ENCODE measurements at places on chromosomes 7 and 10.

DNA sequence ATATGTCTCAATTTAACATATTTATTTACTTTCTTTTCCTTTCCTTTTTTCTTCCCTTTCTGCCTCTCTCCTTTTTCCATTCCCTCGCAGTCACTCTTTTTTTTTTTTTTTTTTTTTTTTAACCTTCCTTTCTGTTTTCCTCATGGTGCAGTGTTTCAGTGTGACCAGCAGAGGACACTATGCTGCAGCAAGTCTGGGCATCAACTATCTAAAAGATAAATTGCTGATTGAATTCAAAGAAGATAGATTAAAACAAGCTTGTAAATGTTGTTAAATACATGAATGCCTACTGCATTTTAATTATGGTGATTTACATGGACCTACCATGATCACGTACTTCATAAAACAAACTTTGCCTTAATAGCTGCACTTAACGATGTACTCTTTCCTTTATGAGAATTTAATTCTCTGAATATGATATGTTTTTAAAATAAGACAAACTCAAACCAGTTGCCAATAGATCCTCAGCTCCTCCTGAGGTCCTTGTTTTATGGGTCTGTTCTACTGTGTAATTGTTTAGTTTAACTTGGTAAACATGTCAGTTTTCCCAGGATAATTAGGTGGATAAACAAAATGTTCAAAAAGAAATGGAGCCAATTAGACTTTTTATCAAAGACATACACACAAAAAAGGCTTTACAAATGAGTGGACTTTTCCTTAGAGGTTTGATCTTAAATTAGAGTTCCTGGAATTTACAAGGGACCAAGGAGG is 101.0 kb upstream of the AGR3 start:
- DNase-seq: peak; percentile 3

DNA sequence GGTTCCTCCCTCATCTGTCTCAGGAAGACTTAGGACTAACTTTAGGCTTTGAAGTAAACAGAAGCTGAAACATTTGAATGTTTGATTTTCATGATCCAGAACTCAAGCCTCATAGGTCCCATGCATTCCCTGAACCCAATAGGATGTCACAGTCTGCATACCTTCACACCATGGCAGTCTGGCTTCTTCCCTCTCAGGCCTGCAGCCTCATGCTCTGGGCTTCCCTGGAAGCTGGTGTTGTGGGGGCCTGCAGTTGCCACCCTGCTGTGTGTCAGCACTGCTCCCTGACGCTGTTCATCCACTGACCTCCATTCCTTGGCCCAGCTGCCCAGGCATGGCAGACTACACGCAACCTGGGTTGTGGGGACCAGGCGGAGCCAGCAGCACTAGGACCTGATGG is 267.5 kb upstream of the KAT6B start:
- no peak for DNase-seq

DNA sequence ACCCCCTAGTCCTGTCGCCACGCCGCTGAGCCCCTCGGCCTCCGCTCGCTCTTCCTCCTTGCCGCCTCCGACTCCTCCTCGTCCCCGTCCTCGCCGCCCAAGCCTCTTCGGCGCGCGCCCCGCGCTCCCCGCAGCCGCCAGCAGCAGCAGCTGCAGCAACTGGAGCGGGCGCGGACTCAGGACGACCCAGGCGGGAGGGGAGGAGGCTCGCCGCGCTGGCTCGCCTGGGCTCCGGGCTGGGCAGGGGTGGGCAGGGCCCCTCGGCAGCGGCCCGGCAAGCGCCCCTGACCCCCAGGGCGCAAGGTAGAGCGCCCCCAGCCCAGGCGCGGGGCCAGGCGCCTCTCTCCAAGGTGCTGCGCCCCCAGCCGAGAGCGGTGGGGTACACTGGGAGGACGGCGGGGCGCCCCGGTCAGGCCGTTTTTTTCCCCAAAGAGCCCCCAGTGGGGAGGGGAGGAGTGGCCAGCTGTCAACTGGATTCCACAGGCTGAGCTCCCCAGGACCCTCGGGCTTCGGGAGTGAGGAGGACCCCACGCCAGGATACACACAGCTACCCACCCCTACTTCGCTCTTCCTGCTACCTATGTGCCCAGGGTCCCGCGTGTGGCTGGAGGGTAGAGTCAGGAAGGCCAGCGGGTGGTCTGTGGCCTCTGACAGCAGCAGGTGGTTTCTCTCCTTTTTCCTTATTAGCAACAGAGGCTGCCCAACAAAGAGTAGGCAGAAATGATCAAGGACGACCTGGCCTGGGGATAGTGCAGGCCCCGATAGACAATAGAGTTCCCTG is 903 bp upstream of the KCNMA1 start:
- DNase-seq: no peak

DNA sequence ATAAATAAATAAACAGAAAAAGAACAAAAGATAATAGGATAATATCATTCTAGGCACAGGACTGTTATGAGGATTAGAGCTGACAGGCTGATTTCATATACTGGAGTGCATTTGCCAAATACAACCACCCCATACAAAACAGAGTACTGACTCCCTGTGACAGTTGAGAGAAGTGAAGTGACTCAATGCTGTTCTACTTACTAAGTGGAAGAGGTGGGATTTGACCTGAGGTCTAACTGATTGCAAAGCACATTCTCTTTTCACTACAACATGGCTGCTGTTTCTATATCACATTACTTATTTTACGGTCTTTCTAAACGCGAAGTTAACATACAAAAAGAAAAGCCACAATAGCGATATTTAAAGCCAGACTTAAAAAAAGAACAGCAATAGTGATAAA is 51.4 kb downstream of the ITGB1 start:
- no peak for DNase-seq

- no peak for DNase-seq
Measured at GRCh38 chr10:103241262-103242011, 4.2 kb upstream of the RPEL1 start.

DNA sequence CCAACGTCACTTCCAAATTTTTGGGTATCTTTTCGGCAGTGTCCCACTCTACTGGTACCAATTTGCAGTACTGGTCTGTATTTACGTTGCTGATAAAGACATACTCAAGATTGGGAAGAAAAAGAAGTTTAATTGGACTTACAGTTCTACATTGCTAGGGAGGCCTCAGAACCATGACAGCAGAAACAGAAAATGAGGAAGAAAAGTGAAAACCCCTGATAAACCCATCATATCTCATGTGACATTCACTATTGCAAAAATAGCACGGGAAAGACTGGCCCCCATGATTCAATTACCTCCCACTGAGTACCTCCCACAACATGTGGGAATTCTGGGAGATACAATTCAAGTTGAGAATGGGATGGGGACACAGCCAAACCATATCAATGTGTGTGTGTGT is 364.0 kb upstream of the KCND2 start:
- no peak for DNase-seq

GRCh38 chr7:18534481-18534880 is 38.9 kb downstream of the HDAC9 start:
- no peak for DNase-seq

- DNase-seq: no peak
Measured at GRCh38 chr10:72219235-72219814, 3.2 kb upstream of the ASCC1 start.

DNA sequence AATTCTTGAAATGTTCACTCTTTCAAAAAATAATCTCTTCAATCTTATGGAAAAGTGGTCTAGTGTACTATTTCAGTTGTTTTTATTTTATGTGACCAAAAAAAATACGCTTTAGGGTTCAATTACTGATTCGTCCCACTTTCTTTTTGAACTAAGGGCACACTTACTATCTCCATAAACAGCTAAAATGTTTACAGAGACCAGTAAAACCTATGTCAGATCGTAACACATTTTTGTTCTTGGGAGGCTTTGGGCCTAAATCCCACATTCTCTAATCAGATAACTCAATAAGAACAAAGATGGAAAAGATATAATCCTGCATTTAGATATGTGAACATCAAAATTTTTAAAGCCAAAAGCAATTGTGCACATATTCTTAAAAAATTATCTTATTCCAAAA is 29.8 kb upstream of the EPC1 start:
- no peak for DNase-seq

GRCh38 chr10:10532826-10533225 is 484.8 kb upstream of the CELF2 start:
- no peak for DNase-seq

- no peak for DNase-seq
Measured at GRCh38 chr7:4151926-4152549, 530.1 kb upstream of the FOXK1 start.

GRCh38 chr10:5486853-5487235 is 12.5 kb downstream of the CALML5 start:
- no peak for DNase-seq

- no peak for DNase-seq
Measured at GRCh38 chr7:148662646-148663045, 36.1 kb upstream of the CUL1 start.

- no peak for DNase-seq
Measured at GRCh38 chr7:102125127-102125596, 161.5 kb upstream of the SH2B2 start.

DNA sequence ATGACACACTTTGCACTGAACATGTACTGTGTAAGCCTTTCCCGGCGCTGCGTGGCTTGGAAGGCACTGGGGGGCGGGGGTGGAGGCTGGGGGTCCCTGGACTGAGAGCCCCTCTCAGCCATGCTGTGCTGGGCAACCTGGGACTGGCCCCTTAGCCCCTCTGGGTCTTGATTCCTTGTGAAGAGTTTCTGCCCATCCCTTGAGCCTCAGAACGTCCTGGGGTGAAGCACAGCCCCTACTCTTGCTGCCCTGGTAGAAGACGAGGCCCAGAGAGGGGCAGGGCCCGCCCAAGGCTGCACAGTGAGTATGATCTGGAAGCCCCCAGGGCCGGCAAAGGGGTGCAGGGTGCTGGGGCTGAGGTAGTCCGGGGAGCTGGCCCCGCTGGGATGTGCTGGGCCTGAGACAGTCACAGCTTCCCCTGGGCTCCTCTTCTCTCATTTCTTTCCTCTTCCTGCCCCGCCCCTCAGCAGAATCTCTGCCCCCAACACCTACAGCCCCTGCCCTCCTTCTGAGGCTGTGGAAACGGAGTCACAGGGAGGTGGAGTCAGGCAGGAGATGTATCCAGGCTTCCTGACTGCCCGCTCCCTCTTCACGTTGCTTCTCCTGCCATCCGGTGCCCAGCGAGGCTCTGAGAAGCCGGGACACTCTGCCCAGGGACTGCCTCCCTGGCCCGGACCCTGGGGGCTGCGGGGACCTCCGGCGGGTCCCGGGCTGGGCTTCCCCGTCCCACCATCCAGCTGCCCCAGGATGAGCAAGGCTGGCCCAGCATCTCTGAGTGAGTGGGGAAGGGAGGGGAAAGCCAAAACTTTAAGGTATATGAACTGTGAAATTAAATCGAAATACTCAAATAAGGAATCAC is 60.5 kb downstream of the UNCX start:
- DNase-seq: no peak

- no peak for DNase-seq
Measured at GRCh38 chr7:29798422-29798821, 7.9 kb upstream of the WIPF3 start.

- DNase-seq: no peak
Measured at GRCh38 chr10:23069019-23069815, 26.2 kb upstream of the MSRB2 start.

DNA sequence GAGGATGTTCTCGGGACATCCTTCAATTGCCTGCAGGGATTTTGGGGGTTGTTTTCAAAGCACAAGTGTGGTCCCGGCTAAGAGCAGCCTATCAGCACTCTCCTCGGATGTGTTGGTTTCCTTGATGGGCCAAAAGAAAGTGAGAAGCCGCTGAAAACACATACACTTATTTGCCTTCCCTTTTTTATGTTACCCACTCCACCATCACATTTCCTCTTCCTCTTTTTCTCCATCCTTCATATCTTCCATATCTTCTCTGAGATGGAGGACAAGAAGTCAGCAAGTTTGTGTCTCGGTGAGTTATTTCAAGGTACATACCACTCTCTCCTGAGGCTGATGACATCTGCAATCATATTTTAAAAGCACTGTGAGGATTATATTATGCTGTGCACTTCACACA is 64.0 kb downstream of the ZNF33B start:
- DNase-seq: no peak

DNA sequence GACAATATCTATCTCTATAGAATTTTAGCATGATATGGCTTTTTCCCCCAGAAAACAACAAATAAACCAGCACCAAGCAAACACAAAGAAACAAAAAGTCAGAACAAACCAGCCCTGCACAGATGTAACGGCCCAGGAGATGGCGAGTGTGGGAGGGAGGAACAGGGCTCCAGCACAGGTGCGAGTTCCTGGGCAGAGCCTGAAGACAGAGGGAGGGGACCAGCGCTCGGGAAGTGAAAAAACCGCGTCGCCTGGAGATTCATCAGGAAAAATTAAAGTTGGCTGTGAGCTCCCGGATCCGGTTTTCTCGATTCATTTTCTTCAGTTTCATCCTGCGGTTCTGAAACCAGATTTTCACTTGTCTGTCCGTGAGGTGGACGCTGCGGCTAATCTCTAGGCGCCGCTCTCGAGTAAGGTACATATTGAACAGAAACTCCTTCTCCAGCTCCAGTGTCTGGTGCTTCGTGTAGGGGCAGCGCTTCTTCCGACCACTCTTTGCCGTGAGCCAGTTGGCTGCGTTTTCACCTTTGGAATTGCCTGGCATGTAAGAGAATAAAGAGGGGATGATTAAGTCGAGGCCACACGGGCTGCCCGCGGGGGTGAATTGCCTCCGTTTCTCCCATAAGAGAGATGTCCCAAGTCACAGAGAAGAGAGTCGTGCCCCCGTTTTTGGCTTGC is 2.3 kb downstream of the HOXA10 start:
- DNase-seq: no peak

- no peak for DNase-seq
Measured at GRCh38 chr10:21135023-21135931, 238.2 kb upstream of the NEBL start.

DNA sequence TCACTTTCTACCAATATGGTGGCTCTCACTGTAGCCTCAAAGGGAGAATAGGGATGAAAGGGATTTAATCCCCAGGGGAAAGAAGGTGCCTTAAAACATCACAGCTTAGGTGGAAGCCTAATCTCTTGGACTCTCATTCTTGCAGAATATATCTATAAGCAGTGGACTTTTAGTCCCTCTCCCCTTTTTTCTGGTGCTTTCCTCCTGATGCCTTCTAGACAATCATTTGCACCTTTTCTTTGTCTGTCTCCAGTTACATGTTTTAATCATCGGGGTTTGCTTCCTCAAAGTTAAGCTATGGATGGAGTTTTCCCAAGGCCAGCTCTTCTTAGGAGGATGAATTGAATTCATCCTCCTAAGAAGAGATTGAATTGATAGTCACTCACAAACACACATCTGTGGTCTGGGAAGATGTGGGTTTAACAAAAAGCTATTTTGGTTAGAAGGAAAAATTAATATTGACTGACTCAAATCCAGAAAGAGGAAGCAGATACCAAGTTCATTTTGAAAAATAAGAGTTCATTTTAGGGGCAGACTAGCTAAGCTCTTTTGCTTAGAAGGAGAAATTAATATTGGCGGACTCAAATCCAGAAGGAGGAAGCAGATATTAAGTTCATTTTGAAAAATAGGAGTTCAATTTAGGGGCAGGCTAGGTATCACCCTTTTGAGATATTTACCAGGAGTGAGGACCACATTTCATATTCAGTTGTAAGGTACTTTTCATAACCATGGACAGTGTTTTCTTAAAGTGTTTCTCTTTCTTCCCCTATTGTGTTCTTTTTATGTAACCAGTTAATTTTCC is 35.2 kb upstream of the PLEKHS1 start:
- no peak for DNase-seq

- DNase-seq: no peak
Measured at GRCh38 chr7:138008019-138008587, 6.2 kb upstream of the CREB3L2 start.
